ENCODE measurements at places on chromosomes 3 and 15. TPM values are rescaled to one million over a fixed set of nuclear protein-coding genes. Genes with fewer than 3 reads are reported as not detected.

- DNase-seq, result peak; percentile 84
These were observed 28.9 kb downstream of the ARHGAP31 start for GRCh38 chr3:119322835-119323722.

- no peak for DNase-seq
These were observed 379.1 kb upstream of the PROK2 start for GRCh38 chr3:72163809-72164634.

- DNase-seq, result no peak
These were observed 65.8 kb upstream of the CFAP20DC start for GRCh38 chr3:59115364-59116232.

DNA sequence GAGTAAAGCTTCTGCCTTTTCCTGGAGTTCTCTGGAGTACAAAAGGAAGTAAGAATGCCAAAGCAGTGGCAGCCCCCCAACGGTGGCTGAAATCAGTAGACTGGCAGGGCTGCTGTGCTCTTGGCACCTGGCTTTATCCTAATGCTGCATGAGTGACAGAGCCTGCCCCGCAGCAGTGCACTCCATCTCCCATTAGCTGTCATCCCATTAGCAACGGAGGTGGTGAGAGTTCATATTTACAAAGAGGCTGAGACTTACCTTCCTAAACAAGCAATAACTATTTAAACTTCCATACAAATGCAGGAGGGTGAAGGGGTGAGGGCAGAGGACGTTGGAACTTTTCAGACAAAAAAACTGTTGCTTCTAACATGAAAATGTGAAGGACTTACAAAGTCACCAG lies 51.9 kb downstream of the SERPINI1 start:
- no peak for DNase-seq

- DNase-seq, result no peak
These were observed 14.1 kb downstream of the TBC1D21 start for GRCh38 chr15:73887481-73887880.

TRH gene
- total RNA-seq, result not detected

MNS1 gene
- 10.9 TPM for total RNA-seq

GAP43 gene
- not detected for total RNA-seq

FBXW12 gene
- not detected for total RNA-seq

PRRT3 gene
- 0.23 TPM for total RNA-seq

Data from MG63 (cell line).